Posterior cingulate gyrus (tissue), 11 donors: ENCODE measurements at places on chromosomes 16 and 17.
A peak's percentile ranks its signal among the peaks of the same experiment; 100 is the strongest.

GRCh38 chr16:1991135-1991551 is 1.4 kb downstream of the SYNGR3 start:
- no peak for DNase-seq

DNA sequence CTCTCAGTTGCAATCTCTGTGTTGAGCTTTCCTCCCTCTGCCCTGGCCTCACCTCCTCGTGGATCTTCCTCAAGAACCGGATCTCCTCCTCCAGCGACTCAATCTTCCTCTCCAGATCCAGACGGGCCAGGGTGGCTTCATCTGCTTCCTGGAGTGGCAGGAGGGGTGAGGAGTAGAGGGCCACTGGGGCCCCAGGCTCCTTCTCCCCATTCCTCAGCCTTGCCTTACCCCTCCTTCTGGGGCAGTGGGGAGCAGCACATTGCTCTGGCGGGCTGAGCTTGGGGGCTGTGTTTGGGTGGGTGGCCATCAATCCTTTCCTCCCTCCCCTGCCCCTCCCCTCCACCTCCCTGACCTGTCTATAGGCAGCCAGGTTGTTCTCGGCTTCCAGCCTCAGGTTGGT is 1.6 kb downstream of the GFAP start:
- peak; percentile 5 for DNase-seq

- peak; percentile 96 for DNase-seq
Measured at GRCh38 chr17:43170766-43171585, at the start of gene NBR1. NBR1 (plus strand) TSS chr17:43171214; CDS start chr17:43175800, 4,586 bp downstream.

DNA sequence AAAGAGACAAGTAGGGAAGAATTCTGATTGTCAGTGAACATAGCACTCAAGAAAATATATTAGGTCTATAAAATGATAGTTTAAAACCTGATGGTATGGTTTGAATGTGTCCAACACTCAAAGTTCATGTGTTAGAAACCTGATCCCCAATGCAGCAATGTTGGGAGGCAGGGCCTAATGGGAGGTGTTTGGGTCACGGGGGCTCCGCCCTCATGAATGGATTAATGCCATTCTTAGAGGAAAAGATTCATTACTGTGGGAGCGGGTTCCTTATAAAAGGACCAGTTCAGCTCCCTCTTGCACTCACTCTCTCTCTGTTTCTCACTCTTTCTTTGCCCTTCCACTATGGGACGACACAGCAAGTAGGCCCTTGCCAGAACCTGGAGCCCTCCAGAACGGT is 41.5 kb upstream of the SLC47A1 start:
- DNase-seq = no peak

DNA sequence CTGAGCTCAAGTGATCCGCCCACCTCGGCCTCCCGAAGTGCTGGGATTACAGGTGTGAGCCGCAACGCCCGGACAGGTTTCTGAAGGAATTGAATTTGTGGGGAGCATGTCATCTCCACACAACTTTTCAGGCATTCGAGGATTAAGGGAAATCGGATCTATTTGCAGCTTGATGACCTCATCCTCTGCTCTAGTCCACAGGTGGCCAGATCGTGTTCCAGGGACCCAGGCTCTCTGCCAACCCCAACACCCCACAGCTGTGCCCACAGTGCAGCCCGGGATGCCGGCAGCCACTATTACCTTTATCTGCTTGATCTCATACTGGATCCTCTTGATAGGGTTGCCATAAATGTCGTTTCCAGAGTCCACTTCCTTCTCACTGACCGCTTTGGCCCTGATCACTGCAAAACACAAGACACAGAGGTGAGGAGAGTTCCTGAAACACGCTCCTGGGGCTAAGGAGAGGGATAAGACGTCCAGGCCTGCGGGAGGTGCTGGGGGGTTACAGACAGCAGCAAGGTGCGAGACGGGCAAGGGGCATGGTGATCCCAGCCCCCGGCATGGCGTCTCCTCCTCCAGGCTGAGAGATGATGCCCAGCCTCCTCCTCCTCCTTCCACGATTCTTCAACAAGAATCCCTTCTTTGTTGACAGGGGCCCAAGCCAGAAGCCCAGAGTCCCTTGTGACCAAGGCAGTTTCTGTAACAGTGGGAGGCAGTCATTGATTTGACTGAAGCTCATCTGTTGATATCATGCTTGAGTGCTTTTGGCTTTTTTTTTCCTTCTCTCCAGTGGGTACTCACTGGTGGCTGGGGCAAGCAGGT is 29.3 kb downstream of the CEP295NL start:
- DNase-seq = peak; percentile 62

DNA sequence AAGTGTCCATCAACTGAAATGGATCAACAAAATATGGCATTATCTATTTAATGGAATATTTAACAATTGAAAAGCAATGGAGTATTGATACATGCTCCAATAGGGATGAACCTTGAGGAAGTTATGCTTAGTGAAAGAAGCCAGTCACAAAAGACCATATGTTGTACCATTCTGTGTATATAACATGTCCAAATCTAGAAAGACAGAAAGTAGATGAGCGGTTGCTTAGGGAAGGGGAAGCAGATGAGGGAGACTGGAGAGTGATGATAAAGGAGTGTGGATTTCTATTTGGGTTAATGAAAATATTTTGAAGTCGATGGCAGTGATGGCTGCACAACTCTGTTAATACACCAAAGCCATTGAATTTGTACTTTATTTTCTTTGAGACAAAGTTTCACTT is 8.5 kb upstream of the ERN1 start:
- DNase-seq = no peak

DNA sequence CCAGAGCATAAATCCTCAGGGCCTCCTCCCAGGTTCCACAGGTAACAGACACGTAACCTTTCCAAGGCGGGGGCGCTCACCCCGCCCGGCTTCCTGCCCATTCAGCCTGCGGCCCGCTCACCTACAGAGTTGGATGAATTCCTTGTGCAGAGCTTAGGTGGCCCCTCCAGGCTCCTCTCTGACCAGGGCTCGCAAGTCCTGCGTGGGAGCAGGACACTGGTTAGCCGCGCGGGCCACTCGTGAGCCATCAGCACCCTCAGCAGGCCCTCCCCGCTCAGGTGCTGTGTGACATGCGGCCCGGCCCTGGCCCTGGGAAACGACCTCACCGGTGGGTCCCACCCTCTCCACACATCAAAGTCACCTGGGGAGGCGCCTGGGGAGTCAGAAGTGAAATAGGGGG is 528 bp downstream of the TERB1 start:
- DNase-seq = no peak

DNA sequence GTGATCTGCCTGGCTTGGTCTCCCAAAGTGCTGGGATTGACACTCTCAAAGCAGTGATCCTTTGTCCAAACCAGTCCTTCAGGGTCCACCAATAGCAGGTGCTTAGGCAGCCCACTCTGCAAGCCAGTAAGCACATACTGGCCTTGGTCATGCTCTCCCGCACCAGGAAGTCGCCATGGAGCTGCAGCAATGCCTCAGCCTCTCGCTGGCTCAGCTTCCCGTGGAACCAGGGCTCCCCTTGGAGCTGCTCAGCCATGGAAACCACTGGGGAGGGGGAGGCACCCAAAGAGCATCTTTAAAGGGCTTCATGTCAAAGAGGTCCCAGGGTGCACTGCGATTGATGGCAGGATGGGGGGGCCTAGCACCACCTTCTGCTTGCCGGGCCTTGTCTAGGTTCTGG is 9.6 kb upstream of the UBTF start:
- no peak for DNase-seq
